AG09309 (cell line): ENCODE measurements at places on chromosomes 2 and 18.

DNA sequence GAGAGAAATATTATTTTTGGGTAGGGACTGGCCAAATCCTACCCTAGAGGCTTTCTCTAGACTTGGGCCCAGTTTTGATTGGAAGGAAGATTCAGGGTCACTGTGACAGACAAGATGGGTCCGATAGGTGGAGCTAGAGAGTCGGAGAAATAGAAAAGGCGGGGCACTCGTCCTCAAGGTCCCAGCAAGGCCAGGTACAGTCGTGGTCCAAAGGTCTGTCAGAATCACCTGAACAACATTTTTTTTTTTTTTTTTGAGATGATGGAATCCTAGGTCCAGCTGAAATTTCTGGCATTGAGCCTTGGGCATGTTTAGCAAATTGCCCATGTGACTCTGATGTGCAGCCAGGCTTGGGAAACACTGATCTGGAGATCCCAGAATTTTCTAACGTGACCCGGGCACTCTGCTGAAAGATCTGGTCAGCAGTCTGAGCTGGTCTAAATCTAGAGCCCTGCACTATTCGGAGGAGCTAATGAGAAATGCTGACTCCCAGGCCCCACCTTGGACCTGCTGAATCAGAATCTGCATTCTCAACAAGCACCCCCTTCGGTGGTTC is 23.0 kb upstream of the NTSR2 start:
- no peak for DNase-seq

GRCh38 chr18:44857744-44858491 is 177.2 kb downstream of the SETBP1 start:
- no peak for DNase-seq

DNA sequence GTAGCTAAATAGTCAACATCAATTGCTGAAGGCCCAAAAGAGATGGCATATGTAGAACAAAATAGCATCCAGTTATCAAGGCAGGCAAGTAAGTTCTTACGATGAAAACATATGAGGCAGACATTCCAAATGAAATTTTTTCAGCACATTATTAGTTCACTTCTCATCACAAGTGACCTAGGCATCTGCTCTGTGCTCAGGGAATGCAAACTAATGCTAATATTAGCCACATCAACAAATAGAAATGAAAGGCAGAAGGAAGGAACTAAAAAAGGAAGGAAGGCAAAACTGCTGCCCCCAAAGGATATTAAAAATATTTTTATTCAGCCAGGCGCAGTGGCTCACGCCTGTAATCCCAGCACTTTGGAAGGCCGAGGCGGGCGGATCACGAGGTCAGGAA is 51.2 kb upstream of the ROCK1 start:
- DNase-seq = no peak

DNA sequence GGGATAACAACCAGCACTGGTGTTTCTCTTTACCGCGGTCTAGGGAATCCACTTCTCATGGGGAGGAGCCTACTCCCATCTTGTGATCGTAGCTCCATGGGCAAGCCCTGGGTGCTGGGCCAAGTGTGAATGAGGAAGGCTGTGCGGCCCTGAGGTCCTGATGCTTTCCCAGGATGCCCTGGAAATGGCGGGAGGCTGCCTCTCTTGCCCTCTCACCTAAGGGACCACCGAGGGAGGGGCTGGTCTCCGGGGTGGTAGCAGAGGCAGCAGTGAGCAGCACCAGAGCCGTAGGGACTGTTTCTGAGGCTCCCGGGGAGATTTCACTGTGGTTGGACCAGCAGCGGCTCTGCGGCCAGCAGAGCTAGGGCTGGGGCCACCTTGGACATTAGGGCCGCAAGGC is 15.5 kb upstream of the NPPC start:
- no peak for DNase-seq

GRCh38 chr18:73739098-73739497 is 408.5 kb downstream of the FBXO15 start:
- DNase-seq = no peak

- no peak for DNase-seq
Observed at GRCh38 chr2:16257322-16258028, 317.1 kb downstream of the MYCN start.

GRCh38 chr2:150125188-150125587 is 362.3 kb downstream of the RND3 start:
- no peak for DNase-seq

DNA sequence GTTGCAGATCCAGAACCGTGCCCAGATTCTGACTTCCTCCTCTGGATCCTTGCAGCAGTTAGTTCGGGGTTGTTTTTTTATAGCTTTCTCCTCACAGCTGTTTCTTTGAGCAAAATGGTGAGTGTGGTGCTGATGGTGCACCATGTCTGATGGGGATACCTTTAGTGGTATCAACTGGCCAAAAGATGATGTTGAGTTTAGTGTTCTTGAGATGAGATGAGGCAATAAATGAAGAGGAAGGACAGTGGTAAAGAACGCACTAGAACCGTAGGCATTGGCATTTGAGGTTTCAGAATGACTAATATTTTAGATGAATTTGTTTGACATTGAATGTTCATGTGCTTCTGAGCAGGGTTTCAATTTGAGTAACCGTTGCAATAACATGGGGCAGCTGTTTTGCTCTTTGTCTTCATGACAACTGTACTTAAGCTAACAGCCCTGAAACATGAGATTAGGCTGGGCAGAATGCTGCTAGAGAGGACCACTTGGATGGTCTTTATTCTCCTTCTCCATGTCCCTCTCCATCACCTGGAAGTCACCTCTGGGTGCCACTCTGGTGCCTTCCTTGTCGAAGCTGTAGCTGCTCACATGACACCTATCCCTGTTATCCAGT is 3.9 kb downstream of the CTLA4 start:
- DNase-seq = no peak

- DNase-seq = no peak
Observed at GRCh38 chr18:13178976-13179375, 39.6 kb upstream of the LDLRAD4 start.

DNA sequence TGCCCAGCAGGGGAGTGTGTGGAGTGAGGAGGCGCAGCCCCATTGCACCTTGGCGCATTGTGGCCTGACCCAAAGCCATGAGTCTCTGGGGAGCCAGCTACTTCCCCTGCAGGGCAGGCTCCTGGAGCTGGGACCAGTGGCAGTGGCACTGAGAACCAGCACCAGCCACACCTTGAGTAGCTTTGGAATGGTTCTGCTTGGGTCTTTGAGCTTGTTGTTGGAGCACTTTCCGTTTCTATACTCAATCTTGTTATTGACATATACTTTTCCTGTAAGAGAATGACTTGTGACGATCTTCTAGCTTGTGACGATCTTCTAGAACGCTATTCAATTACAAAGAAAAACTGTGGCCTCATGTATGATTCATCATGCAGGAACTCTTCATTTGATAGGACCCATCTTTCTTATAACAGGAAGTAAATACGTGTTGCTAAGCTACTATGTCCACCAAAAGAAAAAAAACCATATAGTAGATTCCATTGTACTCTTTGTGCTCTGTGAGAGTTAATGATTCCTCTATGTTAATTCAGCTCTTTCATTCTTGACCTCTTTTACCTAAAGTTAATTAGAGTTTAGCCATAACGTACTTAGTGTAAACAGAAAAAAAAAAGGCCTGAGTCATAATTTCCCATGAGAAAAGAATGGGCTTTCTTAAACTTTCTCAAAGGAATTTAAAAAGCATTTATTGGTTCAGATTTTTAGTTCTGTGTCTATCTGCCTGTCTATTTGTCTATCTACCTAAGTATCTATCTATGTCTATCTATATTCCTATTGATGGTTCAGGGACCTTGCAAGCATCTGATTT is 113.1 kb downstream of the GATA6 start:
- peak; percentile 29 for DNase-seq

DNA sequence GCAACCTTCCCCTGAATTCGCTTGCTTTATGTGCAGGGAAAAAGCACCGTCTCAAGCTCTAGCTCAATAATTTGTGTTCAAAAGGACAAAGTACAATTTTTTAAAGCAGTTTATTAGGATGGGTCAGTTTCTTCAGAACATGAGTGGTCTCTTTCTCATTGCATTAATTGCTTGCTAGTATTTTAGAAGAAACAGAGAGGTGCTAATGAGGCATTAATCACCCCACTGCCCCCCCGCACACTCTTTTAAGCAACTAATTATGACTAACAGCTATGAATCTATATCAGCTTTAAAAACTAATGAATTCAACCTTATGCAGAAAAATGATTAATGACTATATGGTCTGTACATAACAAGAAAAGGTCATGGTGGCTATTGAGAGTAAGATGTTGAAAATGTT is 262.1 kb upstream of the ST6GAL2 start:
- no peak for DNase-seq

DNA sequence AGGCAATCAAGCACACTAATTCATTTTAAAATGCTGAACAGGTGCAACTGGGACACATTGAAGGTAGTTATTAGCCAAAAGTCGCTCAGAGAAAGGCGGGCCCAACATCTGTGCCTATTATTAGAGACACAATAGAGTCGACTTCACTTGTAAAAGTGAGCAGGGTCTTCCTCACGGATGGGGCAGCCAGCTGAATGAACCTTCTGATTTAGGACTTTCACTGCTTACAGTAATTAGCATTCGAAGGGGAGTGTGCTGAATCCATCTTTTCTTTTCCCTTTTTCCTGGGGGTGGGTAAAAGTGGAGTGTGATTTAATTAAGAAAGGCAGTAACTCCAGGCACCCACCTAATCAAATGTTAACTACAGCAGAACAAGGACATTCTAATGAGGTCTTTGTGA is 677.7 kb downstream of the DCDC2C start:
- DNase-seq = no peak

- DNase-seq = no peak
Observed at GRCh38 chr2:88637464-88637863, 10.2 kb upstream of the EIF2AK3 start.

GRCh38 chr2:88060907-88061275 is 5.3 kb upstream of the KRCC1 start:
- DNase-seq = no peak

DNA sequence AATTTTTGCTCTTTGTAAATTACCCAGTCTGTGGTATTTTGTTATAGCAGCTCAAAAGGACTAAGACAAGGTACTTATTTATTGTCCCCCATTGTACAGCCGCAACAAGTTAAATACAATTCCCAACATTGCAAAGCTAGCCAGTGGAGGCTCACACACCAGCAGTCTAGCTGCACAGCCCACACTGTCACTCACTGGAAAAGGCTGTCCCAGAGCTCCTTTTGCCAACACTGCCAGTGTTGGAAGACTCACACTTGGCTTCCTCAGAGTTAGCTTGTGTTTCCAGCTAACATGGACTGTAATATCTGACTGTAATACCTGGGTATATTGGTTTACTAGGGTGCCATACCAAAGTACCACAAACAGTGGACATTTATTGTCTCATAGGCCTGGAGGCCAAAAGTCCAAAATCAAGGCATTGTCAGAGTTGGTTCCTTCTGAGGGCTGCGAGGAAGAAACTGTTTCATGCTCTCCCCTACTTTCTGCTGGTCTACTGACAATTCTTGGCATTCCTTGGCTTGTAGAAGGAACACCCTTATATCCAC is 6.6 kb upstream of the DYM start:
- no peak for DNase-seq

- DNase-seq = no peak
Observed at GRCh38 chr2:32926708-32927084, 20.1 kb upstream of the LTBP1 start.

DNA sequence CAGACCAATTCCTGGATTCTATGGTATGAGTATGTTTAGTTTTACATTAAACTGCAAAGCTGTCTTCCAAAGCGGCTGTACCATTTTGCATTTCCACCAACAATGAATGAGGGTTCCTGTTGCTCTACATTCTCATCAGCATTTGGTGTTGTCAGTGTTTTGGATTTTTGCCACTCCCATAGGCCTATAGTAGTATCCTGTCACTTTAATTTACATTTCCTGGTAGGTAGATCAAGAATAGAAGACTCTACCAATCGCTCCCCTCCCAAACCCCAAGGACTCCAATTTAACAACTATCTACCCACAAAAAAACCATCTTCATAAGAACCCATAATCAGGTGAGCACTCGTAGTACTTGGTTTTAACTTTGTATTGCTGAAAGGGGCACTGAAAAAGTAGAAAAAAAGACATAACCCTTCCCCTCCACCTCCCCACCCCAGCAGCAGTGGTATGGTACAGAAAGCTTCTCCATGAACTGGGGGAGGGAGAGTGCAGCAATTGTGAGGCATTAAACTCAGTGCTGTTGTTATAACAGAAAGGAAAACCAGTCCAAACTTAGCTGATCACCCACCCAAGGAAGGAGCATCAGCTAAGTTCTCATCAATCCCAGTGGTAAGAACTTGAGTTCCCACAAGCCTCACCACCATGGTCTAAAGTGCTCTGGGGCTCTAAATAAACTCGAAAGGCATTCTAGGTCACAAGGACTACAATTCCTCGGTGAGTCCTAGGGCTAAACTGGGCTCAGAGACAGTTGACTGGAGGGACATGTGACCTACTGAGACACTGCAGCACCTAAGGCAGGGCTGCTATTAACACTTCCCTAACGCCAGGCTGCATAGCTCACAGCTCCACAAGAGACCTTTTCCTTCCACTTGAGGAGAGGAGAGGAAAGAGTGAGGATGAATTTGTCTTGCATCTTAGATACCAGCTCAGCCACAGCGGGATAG is 35.5 kb upstream of the CYTIP start:
- DNase-seq = no peak

- no peak for DNase-seq
Observed at GRCh38 chr2:104312684-104313083, 541.2 kb upstream of the POU3F3 start.

DNA sequence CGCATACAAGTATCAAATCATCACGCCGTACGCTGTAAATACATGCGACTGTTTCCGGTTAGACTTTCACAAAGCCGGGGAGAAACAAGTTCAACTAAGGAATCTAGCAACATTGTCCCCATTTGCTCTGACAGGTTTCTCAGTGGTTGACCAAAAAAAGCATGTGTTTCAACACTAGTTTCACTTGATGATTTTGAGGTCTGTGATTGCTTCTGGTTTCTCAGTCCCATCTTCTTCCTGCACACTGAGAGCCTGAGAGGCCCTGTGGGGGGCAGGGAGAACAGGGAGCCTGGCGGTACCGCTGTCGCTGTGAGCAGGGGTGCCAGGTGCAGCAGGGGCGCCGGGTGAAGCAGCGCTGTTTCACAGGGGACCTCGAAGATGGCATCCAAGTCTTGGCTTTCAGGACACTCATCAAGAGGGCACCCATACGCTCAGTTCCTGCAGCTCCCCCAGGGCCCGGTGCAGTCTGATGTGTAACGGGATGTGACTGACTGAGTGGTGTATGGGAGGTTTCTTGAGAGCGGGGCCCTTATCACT is 270.9 kb downstream of the TWIST2 start:
- no peak for DNase-seq

GRCh38 chr2:41928526-41928925 is 119.3 kb upstream of the PKDCC start:
- DNase-seq = peak; percentile 55

- DNase-seq = no peak
Observed at GRCh38 chr2:163785162-163785561, 49.4 kb upstream of the FIGN start.

DNA sequence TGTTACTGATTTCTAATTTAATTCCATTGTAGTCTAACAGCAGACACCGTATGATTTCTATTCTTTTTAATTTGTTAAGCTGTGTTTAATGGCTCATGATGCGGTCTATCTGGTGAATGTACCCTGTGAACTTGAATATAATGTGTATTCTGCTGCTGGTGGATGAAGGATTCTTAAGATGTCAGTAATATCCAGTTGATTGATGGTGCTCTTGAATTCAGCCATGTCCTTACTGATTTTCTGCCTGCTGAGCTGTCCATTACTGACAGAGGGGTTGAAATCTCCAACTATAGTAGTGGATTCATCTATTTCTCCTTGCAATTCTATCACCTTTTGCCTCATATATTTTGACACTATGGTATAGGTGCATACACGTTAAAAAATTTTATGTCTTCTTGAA is 373.3 kb upstream of the RAB12 start:
- no peak for DNase-seq
